Uterine smooth muscle cell (primary cell): ENCODE measurements at places on chromosomes 12 and 14. TPM values are rescaled to one million over a fixed set of nuclear protein-coding genes. Genes with fewer than 3 reads are reported as not detected.

AQP2 gene
- not detected in 2 replicates for total RNA-seq

GDF11 gene
- total RNA-seq = 3.9 and 6.6 TPM in 2 replicates

SLC22A17 gene
- total RNA-seq = 8.1 and 36.4 TPM in 2 replicates

JPH4 gene
- under 0.01 TPM in 1 of 2 replicates, not detected in the other for total RNA-seq

CMA1 gene
- total RNA-seq = not detected in 2 replicates

TEX52 gene
- 0.12 TPM in 1 of 2 replicates, not detected in the other for total RNA-seq

MYF5 gene
- total RNA-seq = not detected in 2 replicates
